Stimulated activated CD8-positive, alpha-beta memory T cell treated with anti-CD3 and anti-CD28 coated beads, Interleukin-7, amount 100 ng/mL, for 1 hour (primary cell): ENCODE measurements at places on chromosomes 5 and 9.

DNA sequence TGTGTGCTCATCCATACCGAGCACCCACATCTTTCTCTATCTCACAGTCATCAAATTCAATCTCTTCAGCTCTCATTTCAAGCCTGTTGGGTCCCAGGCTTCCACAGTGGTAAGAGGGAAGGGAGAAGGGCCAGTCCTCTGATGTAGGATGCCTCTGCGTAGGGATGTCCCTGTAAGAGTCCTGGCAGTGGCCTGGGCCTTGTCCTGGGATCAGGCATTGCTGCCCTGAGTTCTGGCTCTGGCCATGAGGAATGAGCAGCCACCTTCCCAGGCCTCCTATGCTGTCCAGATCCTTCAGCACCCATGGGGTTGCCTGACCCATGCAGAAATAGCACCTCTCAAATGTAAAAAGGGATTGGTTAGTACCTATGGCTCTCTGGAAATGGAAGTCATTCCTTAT lies 121.2 kb downstream of the EFNA5 start:
- DNase-seq = no peak

GRCh38 chr5:137836997-137837396 lies 30.7 kb upstream of the MYOT start:
- DNase-seq = no peak

DNA sequence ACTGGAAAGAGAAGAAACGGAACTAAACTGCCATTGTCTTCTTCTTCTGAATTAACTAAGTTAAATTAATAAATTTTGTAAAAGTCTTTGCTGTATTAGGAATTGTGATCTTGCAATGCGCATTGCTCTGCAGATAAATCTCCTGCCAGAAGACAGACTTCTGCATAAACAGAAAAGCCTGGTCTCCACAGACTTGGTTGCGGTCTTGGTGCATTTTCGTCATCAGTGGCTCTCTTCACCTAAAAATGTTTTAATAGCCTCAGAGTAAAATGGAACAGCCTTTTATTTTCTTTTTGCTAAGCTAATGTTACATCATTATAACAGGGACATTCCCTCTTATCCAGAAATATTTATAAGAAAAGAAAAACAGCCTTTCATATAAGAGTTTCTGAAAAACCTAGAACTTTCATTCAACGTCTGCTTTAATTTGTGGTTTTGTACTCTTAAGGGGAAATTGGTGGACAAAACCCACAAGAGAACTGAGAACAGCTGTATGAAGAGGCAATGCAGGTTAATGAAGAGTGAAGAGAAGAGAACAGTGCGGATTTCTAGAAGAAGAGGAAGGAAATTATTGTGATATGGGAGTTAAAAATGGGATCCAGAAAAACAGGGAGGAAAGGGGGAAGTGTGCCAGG lies 10.1 kb downstream of the IFNA5 start:
- no peak for DNase-seq

GRCh38 chr5:94423411-94423810 lies 195.0 kb downstream of the KIAA0825 start:
- no peak for DNase-seq

- no peak for DNase-seq
Measured at GRCh38 chr9:103399535-103399934, 404.4 kb downstream of the CYLC2 start.

- DNase-seq = no peak
Measured at GRCh38 chr9:6384732-6385131, 28.3 kb upstream of the UHRF2 start.

GRCh38 chr5:167447466-167448375 lies 843.7 kb upstream of the WWC1 start:
- no peak for DNase-seq

GRCh38 chr5:164422400-164422799 lies 917.0 kb downstream of the MAT2B start:
- DNase-seq = no peak

DNA sequence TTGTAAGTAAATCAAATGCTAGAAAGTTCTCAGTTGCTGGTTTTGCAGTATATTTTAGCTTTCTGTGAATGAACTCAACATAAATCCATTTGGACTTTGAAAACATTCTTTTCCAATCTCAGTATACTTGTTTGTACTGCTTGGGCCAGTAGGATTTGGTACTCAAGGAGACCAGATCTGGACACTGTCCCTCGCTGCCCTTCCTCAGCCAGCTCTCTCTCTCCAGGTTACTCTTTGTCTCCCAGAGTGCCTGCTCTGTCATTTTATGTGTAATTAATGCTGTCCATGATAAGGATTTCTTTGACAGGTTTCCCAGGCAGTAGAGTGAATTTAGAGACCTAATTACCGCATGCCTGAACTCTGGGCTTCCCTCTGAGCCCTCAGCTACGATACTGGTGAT lies 344.6 kb upstream of the SGCD start:
- no peak for DNase-seq

- no peak for DNase-seq
Measured at GRCh38 chr5:78221964-78222451, 72.5 kb downstream of the AP3B1 start.

- DNase-seq = no peak
Measured at GRCh38 chr5:136006761-136007251, 22.0 kb upstream of the TGFBI start.

DNA sequence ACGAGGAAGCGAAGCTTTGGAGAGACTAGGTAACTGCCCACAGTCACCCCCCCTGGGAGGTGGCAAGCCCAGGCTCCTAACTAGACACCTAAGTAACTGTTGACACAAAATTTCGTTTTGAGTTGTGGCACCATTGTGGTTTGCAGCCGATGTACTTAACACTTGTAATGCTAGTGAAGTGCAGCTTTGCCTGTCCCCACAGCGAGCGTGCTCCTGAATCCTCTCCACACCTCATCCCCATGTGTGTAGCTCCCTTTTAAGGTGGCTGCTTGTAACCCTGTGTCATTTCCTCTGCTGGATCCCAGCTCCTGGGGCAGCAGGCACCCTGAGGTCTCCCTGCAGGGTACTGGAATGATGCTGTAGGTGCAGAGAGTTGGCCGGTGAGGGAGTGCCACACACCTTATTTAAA lies 114.9 kb downstream of the TRIO start:
- DNase-seq = no peak

- DNase-seq = no peak
Measured at GRCh38 chr9:136662656-136663581, at the start of gene EGFL7. EGFL7 (plus strand) TSS chr9:136662916; CDS start chr9:136668283, 5,367 bp downstream.
